ENCODE measurements at places on chromosomes 12 and 14.

- DNase-seq = no peak
Measured at GRCh38 chr12:109877504-109878246, 2.7 kb downstream of the GLTP start.

GRCh38 chr12:91918431-91918830 lies 227.2 kb downstream of the BTG1 start:
- DNase-seq = no peak

DNA sequence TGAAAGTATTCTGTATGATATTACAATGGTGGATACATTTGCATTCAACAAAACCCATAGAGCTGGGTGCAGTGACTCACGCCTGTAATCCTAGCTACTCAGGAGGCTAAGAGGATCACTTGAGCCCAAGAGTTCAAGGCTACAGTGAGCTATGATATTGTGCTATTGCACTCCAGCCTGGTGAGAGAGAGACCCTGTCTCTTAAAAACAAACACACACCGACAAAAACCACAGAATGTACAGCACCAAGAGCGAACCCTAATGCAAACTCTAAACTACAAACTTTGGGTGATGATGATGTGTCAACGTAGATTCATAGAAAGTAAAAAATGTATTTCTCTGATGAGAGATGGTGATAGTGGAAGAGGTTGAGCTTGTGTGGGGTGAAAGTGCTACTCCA lies 8.6 kb downstream of the CAPRIN2 start:
- DNase-seq = no peak

DNA sequence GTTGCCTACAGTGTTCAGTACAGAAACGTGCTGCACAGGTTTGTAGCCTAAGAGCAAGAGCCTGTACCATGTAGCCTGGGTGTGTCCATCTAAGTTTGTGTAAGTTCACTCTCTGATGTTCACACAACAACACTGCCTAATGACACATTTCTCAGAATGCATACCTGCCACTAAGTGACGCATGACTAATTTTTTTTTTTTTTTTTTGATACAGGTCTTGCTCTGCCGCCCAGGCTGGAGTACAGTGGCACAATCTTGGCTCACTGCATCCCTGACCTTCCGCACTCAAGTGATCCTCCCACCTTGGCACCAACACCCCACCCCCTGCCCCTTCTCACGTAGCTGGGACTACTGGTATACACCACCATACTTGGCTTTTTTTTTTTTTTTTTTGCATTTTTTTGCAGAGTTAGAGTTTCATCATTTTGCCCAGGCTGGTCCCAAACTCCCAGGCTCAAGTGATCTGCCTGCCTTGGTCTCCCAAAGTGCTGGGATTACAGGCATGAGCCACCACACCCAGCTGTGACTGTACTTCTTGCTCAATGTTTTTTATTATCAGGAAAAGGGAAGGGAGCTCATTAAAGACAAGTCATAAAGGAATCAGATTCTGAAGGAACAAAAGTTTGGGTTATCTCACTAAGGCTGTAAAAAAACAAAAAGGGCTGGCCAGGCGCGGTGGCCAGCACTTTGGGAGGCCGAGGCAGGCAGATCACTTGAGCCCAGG lies 10.0 kb upstream of the CDC42BPB start:
- no peak for DNase-seq

DNA sequence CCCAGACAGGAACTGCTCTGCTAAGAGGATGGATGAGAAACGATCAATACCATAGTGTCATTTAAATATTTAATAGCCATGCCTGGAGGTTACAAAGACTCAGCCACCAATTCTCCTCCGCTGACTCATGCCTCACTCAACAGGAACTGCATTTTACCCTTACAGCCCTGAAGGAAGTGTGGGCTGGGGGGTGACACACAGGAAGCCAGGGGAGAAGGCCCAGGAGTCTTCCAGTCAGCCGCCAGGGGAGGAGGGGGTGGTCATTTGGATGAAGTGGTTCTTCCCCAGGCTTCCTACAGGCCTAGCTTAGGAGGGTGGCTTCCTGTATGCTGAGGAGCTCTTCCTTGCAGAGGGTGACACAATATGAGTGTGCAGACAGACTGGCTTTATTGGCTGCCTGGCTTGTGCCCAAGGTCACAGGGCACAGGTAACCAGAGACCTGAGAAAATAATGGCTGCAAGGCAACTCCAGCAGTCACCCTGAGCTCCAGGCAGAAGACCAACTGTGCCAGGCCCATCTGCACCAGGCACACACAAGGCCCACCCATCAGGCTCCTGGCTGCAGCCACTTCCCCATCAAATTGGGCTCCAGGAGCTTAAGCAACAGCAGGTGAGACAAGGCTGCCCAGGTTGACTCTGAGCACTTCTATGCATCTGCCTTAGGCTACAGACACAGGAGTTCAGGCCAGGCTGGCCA lies 30.6 kb upstream of the RPLP0 start:
- DNase-seq = peak; percentile 90

Data from activated effector memory CD4-positive, alpha-beta T cell treated with anti-CD3 and anti-CD28 coated beads, Interleukin-2, amount 50 U/mL, for 16 hours (primary cell).